ENCODE measurements at places on chromosomes 13 and 19.
A peak's percentile ranks its signal among the peaks of the same experiment; 100 is the strongest.

GRCh38 chr13:34420702-34421346 is 521.2 kb upstream of the NBEA start:
- DNase-seq, result no peak

- DNase-seq, result peak; percentile 37
These were observed 2.5 kb upstream of the LHB start for GRCh38 chr19:49019242-49019932.

- DNase-seq, result no peak
These were observed 77.1 kb downstream of the DCLK1 start for GRCh38 chr13:36054041-36054440.

GRCh38 chr19:7006135-7006704 is 15.0 kb downstream of the MBD3L2B start:
- DNase-seq, result no peak

DNA sequence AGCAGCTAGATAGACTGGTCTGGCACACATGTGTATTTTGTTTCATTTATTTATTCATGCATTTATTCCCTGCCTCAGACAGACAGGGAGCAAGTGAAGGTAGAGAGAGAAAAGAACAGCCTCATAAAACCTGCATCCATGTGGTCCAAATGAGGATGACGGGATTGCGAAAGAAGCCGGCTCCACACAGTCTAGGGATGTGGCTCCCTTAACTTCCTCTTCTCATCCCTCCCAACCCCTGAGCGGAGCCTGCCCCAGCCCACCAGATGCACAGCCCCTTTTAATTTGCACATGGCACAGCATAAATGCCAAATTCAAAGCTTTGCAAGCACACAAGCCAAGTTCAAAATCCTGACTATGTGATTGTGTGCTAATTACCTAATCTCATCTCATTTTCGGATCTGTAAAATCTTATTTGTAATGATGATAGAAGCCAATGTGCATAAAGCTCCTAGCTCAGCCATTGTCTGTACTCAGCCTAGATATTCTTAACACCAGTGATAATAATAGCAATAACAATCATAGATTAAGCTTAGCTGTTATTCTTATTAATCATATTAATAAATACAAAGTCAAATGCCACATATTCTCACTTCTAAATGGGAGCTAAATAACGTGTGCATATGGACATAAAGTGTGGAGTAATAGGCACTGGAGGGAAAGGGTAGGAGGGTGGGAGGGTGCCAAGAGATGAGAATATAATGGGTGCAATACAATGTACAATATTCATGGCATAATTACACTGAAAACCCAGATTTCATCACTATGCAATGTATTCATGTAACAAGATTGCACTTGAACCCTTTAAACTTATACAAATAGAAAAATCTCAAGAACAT is 156.3 kb downstream of the DCT start:
- no peak for DNase-seq

- no peak for DNase-seq
These were observed 926 bp downstream of the PRR12 start for GRCh38 chr19:49591731-49592485.

- no peak for DNase-seq
These were observed 264.5 kb downstream of the TDRD3 start for GRCh38 chr13:60661521-60661920.

DNA sequence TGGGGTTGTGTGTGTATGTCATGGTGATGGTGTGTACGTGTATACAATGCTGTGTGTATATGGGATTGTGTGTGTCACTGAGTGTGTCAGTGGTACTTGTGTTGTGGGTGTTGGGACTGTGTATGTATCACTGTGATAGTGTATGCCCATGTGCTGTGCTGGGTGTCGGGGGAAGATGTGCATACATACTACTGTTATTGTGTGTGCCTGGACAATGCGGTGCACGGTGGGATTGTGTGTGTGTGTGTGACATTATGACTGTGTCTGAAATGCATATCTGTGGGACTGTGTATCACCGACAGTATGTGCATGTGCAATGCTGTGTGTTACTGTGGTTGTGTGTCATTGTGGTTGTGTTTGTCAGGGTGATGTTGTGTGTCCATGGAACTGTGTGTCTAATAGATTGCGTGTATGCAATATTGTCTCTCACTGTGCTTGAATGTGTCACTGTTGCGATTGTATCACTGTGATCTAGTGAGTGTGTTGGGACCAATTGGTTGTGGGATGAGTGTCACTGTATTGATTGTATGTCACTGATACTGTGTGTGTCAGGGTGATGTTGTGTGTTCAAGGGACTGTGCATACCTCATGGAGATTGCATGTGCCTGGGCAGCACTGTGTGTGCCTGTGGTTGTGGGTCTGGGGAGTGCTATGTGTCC is 11.0 kb upstream of the BBC3 start:
- DNase-seq, result no peak

DNA sequence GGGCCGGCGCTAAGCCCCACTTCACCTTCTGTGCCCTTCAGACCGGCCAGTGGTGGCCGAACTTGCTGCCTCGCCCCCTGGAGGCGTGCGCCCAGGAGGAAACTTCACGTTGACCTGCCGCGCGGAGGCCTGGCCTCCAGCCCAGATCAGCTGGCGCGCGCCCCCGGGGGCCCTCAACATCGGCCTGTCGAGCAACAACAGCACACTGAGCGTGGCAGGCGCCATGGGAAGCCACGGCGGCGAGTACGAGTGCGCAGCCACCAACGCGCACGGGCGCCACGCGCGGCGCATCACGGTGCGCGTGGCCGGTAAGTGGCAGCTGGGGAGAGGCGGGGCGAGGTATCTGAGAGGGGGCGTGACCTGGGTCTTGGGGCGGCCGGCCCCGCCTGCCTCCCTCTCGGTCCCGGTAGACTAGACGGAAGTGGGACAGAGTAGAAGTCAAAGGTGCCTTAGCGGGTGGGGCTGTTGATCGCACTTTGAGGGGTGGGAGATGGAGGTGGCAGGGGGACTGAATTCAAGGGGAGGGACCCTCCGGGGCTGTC is 5.6 kb downstream of the ICAM5 start:
- DNase-seq, result no peak

GRCh38 chr13:101640788-101641400 is 188.4 kb downstream of the ITGBL1 start:
- DNase-seq, result no peak

DNA sequence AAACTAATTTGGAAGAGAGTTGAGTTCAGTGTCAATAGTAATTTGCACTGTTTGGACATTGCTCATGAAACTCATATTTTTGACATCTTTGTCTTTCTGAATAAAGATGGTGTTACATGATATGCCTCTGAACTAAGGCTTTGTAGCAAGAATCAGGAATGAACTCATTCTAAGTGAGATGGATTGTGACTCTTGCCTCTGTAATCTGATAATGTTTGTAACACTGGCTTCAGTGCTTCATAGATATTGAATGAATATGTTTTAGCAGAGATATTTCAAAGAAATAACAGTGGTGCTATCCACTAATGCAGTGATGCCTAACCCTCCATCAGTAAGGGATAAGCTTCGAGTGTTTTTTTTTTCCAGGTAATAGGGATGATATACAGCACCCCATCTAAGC is 32.9 kb downstream of the TEX26 start:
- no peak for DNase-seq

- no peak for DNase-seq
These were observed 36.9 kb downstream of the NAXD start for GRCh38 chr13:110652231-110652730.

DNA sequence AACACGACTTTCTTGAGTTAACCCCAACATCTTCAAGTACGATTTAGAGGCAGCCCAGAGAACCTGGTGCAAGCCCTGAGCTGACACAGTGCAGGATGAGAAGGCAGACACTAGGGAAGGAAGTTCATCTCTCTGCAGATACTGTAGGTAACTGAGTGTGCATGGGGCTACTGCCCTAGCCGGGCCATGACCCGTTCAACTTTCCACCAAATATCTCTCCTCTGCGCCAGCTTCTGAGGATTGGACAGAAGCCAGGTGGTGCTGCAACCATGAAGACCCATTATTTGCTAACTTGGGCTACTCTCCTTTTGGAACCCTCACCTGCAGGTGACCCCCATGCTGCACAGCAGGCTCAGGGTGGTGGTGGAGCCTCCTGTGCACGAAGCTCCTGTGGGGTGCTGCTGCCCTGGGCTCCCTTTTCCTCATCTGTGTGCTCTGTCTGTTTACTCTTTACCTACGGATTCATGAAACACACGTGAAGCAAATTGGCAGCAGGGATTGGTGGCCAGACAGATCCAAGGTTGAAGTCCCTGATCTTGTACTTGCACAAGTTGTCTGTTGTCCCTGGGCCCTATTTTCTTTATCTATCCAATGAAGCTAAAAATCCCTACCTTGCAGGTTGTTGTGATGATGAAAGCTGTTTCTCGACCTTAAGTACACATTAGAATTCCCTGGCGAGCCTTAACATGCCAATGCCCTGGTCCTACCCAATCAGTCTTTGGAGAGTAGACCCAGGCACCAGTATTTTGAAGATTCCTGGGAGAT is 227.8 kb downstream of the LACC1 start:
- DNase-seq, result no peak

All from stimulated activated CD8-positive, alpha-beta memory T cell treated with anti-CD3 and anti-CD28 coated beads, Interleukin-4, amount 100 ng/mL, for 1 hour (primary cell).